T-cell (primary cell): ENCODE measurements at places on chromosomes 7 and 10.

- no peak for DNase-seq
Observed at GRCh38 chr10:99531696-99532593, 797 bp upstream of the NKX2-3 start.

DNA sequence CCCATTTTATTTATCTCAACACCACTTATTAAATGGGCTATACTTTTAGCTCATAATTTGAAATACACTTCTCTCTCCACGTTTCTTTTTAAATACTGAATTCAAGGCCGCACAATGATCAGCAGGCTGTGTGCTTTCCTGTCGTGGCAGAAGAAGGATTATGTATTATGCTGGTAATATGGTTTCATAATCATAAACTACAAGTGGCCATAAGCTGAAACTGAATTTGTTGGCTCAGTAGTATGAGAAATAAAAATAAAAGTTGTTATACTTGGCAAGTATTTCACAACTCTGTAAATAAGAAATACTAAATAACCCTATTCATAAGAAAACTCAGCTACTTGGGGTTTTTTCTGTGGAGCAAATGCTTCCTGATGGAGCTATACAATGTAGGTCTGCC, 313.6 kb downstream of the DOCK4 start:
- no peak for DNase-seq

- peak; percentile 46 for DNase-seq
Observed at GRCh38 chr7:137903382-137904169, 56.8 kb upstream of the DGKI start.

DNA sequence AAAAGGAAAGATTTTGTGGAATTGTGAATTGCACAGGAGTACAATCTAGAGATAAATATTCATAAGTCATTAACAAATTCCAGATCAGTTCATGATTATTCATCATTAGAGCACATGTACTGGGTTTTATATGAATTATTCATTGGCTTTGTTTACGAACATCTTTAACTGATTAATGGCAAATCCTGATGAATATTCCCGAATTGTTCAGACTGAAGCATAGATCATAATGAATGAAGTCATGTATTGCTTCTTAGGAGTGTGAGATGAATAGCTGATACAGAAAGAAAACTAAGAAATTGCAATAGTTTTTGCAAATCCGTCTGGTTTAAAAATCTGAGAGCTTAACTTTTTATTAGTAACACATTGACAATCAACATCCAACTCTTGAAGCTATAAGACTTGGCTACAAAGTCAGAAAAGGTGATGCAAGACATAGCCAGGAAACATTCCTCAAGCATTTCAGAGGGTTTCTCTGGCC, 183.6 kb upstream of the DGKB start:
- DNase-seq, result no peak

- DNase-seq, result no peak
Observed at GRCh38 chr7:148515237-148515636, 75.3 kb upstream of the C7orf33 start.
